Fibroblast of skin of scalp (primary cell): ENCODE measurements at places on chromosomes 11 and 22.

GRCh38 chr11:116932181-116932580 lies 94.8 kb upstream of the APOA1 start:
- DNase-seq, result no peak

DNA sequence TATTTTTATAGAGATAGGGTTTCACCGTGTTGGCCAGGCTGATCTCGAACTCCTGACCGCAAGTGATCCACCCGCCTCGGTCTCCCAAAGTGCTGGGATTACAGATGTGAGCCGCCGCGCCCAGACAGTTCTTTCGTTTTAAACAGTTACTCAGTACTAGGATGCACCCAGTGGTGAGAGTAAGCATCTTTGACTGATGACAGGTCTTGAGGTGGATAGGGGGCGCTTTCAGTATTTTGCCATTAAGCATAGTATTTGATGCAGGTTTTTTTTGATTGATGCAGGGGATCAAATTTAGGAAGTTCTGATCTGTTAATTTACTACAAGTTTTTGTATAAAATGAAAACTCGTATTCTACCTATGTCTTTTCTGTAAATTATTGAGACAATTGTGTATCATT lies 13.2 kb upstream of the TRIM34 start:
- no peak for DNase-seq

DNA sequence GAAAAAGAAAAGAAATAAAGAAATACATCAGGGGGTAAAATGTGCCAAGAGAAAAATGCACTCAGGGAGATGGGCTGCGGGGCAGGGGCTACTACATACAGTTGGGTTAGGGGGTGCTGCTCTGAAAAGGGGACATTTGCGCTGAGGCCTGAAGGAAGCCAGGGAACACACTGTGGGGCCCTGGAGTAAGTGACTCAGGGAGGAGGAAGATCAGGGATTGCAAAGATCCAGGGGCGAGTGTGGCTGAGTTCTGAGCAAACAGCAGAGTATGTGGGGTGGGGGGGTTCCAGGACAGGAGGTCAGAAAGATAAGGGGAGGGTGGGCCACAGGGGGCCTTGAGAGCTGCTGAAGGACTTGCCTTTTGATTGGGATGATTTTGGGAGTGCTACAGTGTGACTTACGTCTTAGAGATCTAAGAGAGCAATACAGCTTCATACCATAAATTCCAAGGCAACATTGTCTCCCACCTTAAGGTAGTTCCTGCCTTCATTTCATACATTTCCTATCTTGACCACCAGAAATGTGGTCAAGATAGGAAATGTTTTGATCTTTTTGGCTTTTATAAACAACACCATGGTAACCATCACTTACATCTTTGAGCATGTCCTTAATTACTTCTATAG lies 5.8 kb downstream of the A4GALT start:
- DNase-seq, result no peak

DNA sequence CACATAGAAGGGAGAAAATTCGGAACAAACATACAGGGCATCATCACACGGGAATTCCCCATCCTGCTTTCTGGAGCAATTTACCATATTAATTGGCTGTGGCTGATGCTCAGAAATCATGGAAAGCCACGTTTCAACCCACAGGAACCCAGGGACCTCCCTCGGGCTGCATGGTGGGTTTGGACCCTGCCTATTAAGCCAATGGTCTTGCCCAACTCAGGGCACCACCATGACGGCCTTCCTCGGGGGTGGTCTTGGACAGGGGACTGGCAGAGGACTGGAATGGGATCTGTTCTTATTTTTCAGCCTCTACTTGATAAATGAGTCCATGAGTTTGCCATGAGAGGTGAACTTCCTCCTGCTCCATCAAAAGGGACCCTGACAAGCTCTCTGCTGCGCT lies 374.0 kb downstream of the SHANK2 start:
- no peak for DNase-seq

- no peak for DNase-seq
Measured at GRCh38 chr11:79340535-79340934, 100.3 kb downstream of the TENM4 start.

GRCh38 chr11:66477263-66478201 lies 2.7 kb upstream of the DPP3 start:
- no peak for DNase-seq

DNA sequence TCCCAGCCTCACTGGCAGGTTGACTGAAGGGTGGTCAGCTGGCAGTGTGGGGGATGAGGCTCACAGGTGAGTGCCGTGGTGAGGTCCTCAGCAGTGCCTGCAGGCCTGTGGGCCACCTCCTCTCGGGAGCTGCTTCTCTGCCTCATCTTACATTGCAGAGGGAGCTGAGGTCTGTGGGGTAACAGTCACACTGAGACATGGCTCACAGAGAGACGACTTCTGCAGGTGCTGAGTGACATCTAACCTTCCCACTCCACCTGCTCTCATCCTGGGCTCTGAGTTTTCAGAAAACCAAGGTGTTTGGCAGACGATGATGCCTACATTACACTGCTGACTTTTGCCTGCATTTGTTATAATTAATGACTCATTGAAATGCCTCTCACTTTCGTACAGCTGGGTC lies 8.8 kb upstream of the SLC5A1 start:
- no peak for DNase-seq

DNA sequence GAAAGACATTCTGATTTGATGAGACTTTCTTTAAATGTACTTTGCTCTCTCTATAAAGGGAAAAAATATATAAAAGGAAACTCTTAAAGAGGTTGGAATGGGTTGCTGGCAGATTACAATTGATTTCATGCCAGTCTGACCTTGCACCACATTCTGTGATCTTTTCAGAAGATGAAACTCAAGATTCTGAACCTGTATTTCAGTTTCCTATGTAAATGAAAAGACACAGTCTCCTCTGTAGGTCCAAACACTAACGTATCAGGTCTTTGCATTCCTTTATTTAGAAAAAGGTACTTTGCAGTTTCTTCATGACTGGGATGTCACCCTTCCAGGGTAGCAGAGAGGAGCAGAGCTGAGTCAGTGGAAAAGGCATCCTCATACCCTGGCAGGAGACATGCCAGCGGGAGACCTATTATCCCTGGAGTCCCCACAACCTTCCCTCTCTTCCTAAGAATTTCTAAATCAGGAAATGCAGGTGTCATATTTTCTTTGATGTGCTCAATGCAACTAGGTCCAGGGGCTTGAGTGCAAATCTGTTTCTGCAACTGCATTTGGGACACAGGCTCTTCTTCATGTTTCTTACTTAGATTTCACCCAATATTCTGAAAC lies 282.6 kb downstream of the CADM1 start:
- no peak for DNase-seq

DNA sequence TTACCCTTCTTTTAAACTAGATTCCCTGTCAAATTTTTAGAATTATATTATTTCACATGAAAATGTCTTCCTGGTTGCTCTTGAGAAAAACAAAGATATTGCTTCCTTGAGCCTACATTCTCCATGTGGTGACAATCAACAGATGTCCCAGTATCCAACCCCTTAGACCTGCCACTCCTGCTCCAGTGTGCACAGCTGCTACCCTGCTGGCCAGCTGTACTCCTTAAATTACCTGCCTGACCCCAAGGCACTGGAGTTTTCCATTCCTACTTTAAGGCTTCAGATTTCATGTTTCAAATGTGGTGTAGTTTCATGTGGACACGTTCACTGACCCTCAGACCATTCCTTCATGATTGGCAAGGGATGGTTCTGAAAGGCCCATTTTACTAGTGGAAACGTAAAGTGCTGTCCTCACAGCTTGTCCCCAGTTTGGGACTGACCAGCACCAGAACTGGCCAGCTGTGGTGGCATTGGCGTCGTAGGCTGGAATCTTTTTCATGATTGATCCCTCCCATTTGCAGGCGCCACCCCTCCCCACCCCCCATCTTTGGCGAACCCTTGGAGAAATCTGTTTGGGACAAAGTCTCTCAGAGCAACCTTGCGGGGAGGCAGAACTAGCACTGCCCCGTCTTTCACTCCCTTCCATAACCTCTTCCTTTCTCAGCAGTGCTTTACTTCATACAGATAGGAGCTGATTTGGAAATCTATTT lies 123.5 kb downstream of the DBX1 start:
- no peak for DNase-seq

GRCh38 chr11:9263840-9264315 lies 1.3 kb downstream of the DENND5A start:
- DNase-seq, result peak; percentile 38

GRCh38 chr11:15685306-15685705 lies 570.6 kb downstream of the INSC start:
- DNase-seq, result no peak

DNA sequence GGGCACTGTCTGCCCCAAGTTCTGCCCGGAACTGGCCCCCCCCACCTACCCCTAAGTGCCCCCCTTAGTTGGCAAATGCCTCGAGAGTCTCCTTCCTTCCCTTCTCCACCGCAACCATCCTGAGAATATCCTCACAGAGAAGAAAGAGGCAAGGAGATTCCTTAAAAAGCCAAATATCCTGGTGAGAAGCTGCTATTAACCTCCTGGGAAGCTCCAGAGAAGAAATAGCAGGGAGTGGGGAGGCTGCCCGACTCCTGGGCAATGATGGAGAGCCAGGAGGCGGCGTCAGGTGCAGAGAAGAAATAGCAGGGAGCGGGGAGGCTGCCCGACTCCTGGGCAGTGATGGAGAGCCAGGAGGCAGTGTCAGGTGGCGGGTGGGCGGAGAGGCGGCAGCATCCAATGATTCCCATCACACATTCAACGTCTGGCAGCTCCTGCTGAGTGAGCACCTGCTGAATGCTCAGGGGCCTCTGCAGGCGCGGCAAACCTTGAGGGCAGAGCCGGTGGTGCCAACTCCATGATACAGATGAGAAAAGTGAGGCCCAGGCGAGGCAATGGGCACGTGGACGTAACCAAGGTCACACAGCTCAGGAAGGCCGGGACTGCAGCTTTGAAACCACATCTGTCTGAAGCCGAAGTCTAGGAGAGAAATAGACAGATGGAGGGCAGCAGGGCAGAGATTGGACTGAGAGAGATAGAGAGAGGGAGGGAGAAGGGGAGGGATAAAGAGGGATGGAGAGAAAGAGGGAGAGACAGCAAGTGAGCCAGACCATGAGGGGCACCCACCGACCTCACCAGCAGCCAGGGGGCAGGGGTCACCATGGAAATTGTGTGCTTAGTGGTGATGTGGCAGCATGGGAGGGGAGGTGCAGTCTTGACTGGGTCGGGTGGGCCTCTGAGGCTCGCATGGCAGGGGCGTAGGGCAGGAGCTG lies 58.3 kb downstream of the CYTH4 start:
- no peak for DNase-seq

DNA sequence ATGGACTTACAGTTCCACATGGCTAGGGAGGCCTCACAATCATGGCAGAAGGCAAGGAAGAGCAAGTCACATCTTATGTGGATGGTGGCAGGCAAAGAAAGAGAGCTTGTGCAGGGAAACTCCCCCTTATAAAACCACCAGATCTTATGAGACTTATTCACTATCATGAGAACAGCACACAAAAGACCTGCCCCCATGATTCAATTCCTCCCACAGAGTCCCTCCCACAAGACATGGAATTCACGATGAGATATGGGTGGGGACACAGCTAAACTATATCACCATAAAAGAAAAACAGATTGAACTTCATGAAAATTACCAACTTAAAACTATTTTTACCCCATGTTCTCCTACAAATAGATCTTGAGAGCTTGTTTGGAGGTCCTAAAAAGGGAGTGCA lies 19.6 kb downstream of the ENTHD1 start:
- DNase-seq, result no peak

DNA sequence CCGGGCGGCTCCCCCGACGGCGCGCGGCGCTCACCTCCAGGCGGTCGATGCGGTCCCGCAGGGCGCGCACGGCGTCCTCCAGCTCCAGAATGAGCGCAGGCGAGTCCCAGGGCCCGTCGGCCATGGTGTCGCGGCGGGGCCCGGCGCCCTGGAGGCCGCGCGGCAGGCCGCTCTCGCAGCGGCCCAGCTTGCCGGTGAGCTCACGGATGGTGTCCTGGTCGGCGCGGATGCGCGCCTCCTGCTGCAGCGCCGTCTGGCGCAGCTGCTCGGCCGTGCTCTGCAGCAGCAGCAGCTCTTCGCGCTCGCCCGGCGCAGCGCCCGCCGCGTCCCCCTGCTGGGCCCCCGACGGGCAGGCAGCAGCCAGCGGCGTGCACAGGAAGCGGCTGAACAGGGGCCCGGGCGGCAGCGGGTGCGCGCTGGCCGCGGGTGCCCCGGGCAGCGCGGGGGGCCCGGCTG lies 599 bp downstream of the NPTXR start:
- peak; percentile 77 for DNase-seq

GRCh38 chr11:957212-957920 lies 31.7 kb downstream of the AP2A2 start:
- DNase-seq, result no peak

- DNase-seq, result peak; percentile 68
Measured at GRCh38 chr22:23281406-23282088, 101.2 kb downstream of the BCR start.

DNA sequence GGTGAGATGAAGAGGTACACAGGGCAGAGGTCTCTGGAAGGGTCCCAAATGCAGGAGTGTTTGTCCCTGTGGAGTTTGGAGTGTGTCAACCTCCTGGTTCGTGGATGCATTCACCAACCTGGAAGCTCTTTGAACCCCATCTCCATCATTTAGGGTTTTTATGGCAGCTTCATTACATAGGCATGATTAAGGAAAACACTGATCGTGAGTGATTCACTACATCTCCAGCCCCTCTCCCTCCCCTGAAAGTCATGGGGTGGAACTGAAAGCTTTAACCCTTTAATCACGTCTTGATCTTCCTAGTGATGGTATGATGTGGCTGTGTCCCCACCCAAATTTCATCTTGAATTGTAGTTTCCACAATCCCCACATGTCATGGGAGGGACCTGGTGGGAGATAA lies 19.8 kb upstream of the INCENP start:
- no peak for DNase-seq

GRCh38 chr11:28383456-28383855 lies 275.3 kb downstream of the METTL15 start:
- peak; percentile 82 for DNase-seq

DNA sequence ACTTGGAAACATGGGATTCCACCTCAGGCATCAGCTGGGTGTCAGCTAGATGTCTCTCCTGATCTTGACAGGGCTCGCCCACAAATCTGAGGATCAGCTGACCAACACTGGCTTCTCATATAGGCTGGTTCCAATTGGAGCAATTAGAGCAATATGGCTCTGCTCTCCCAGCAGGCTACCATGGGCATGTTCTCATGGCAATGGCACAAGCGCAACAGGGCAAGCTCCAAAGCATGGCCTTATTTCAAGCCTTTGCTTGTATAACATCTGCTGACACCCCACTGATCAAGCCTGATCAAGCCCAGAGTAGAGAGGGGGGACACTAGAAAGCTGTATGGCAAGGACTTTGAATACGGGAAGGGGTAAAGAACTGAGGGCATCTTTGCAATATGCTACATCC lies 40.7 kb upstream of the SPATA19 start:
- no peak for DNase-seq

GRCh38 chr11:46698597-46698996 lies 1.8 kb downstream of the ARHGAP1 start:
- DNase-seq, result no peak
